ENCODE measurements at places on chromosomes 11 and 22.

GRCh38 chr11:96341211-96342013, 1.6 kb downstream of the MAML2 start:
- ATAC-seq = peak; percentile 70
- peaks cover 64% of the 10 kb centered on the region for H3K4me1 ChIP-seq
- peak overlapping the region; percentile 84 for H3K27ac ChIP-seq
- H3K4me3 ChIP-seq = peak overlapping the region; percentile 99
- H3K27me3 ChIP-seq = no peaks in the 10 kb centered on the region

GRCh38 chr22:24826710-24827285, 20.8 kb downstream of the SGSM1 start:
- no peak overlapping the region for H3K27ac ChIP-seq
- ATAC-seq = no peak
- H3K4me1 ChIP-seq = peaks cover 7% of the 10 kb centered on the region
- H3K4me3 ChIP-seq = no peak overlapping the region

GRCh38 chr11:123452794-123453193, 22.7 kb downstream of the GRAMD1B start:
- no peak overlapping the region for H3K4me3 ChIP-seq
- H3K36me3 ChIP-seq = no peaks in the 10 kb centered on the region
- H3K27ac ChIP-seq = no peak overlapping the region
- H3K27me3 ChIP-seq = peaks cover 8% of the 10 kb centered on the region
- no peaks in the 10 kb centered on the region for H3K4me1 ChIP-seq

DNA sequence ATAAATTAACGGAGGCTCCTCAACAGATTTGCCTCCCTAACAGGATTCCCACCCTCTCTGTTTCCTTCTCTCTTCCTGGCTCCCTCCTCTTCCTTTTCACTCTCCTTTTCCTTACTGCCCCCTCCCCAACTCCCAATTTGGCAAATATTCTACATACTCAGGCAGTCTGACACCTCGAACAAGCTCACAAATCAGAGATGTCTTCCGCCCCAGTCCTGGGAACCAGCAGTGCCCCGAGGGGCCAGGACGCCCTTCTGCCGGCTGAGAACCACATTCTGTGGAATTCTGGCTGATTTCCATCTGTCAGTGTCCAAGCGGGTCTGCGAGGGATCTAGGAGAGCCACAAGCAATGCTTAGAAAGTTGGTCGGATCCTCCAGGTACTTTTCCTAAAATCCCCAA, 94.0 kb downstream of the NTM start:
- peaks cover 17% of the 10 kb centered on the region for H3K27me3 ChIP-seq
- ATAC-seq = no peak
- H3K4me1 ChIP-seq = no peaks in the 10 kb centered on the region
- H3K36me3 ChIP-seq = no peaks in the 10 kb centered on the region

DNA sequence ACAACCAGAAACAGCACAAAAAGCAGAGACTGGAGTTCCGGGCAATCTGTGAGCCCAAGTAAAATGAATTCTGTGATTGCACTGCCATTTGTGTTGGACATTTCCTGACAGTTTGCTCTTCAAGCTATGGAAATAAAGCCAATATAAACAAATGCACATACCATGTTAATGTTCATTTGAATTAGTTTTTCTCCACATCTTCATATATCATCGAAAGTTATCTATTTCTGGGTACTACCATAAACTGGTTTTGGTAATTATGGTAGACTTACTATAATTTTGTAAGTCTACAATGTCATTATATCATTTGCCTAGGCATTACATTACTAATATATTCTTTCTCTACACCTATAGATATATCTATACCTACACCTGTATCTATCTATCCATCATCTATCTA, at the start of gene OR5M11:
OR5M11 (minus strand) TSS at position 101 of the 400 bp plus-strand sequence; CDS start at position 101, 0 bp downstream.
- no peak within 1 kb of the TSS for H3K27ac ChIP-seq
- ATAC-seq = no peak
- H3K27me3 ChIP-seq = no peaks in the 10 kb centered on the region

DNA sequence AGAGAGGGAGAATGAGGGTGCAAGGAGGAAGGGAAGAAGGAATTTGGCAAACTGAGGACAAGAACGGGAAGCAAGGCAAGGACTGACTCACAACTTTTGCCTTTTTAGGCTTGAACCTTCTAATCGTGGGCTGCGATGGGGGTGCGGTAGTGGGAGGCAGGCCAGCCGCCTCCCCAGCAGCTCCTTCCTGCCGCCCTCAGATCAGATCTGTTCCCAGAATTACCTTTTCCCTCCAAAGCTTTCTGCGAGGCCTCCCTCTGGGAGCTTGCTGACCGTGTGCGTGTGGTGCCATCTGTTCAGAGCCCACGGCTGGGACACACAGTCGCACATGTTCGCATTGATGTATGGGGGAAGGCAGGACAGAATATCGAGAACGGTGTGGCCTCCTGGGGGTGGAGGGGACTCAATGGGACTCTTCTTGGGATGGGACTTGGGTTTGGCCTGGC, 86.9 kb upstream of the PARVA start:
- H3K4me1 ChIP-seq = peaks cover 16% of the 10 kb centered on the region
- ATAC-seq = no peak
- H3K4me3 ChIP-seq = no peak overlapping the region
- H3K36me3 ChIP-seq = no peaks in the 10 kb centered on the region
- H3K27me3 ChIP-seq = peaks cover 29% of the 10 kb centered on the region
- no peak overlapping the region for H3K27ac ChIP-seq

DNA sequence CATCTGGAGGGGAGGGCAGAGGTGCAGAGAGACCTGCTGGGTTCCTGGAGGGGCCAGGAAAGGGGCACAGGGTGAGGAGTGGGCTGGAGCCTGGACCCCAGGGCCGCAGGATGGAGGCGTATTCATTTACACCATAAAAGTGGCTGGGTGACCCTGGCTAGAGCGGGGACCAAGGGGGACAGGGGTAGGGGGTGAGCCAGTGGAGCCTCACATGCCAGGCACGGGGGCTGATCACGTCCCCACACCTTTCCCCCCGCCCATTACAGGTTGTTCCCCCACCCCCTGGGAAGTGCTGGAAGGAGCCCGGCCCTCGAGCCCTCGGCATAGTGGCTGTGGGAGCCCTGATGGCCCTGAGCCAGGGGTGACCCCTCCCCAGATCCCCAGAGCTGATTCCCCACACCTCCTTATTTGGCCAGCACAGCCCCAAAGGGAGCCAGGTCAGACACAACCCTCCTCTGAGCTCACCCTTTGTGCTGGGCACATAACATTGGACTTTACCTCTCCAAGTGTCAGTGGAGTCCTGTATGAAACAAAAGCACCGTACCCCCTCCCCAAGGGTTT, 781 bp downstream of the TCIRG1 start:
- H3K27me3 ChIP-seq = no peaks in the 10 kb centered on the region
- peak overlapping the region; percentile 98 for H3K4me3 ChIP-seq
- H3K27ac ChIP-seq = peak overlapping the region; percentile 93
- H3K36me3 ChIP-seq = peaks cover 16% of the 10 kb centered on the region
- peaks cover 39% of the 10 kb centered on the region for H3K4me1 ChIP-seq

DNA sequence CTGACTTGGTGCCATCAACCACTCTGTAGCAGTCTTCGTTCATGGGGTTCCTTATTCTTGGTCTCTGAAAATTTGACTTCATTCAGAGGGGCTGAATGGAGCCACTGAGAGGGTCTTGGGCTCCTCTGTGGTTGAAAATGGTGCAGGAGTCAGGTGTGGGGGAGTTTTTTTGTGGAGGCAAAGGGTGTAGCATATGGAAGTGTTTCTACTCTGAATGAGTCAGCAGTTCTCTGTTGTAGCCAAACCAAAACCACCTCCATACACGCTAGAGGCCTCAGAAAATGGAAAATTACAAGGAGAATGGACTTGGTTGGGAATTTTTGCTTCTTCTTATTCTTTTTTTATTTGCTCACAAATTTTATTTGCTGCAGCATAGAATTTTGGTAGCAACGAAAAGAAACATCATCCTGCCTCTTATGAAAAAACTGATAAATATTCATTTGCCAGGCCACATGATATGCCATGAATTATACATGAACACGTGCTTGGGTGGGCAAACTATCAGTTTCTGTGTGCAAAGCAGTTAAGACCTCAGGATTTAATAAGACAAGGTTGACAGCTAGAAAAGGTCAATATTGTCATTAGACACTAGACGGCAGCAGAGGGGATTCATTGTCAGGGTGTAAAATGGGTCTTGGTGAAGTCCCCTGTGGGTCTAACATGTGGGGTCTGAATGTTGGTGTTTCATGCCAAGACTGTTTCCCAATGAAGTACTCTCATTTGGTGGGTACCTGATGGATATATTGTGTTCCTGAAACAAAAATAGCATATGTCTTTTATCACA, 111.7 kb downstream of the MYO18B start:
- H3K4me3 ChIP-seq = no peak overlapping the region
- ATAC-seq = no peak
- no peak overlapping the region for H3K27ac ChIP-seq
- no peaks in the 10 kb centered on the region for H3K4me1 ChIP-seq
- peaks cover 15% of the 10 kb centered on the region for H3K27me3 ChIP-seq

- no peaks in the 10 kb centered on the region for H3K27me3 ChIP-seq
- no peak overlapping the region for H3K27ac ChIP-seq
- no peak overlapping the region for H3K4me3 ChIP-seq
- H3K4me1 ChIP-seq = no peaks in the 10 kb centered on the region
These were observed 710.3 kb downstream of the KCNA4 start for GRCh38 chr11:29306527-29306926.

- H3K27ac ChIP-seq = no peak overlapping the region
- H3K4me3 ChIP-seq = no peak overlapping the region
- H3K27me3 ChIP-seq = no peaks in the 10 kb centered on the region
- ATAC-seq = no peak
- H3K36me3 ChIP-seq = no peaks in the 10 kb centered on the region
These were observed 107.8 kb downstream of the KIRREL3 start for GRCh38 chr11:126892756-126893155.

GRCh38 chr11:35918716-35919115, 25.1 kb upstream of the LDLRAD3 start:
- no peak overlapping the region for H3K27ac ChIP-seq
- H3K4me1 ChIP-seq = no peaks in the 10 kb centered on the region
- peaks cover 19% of the 10 kb centered on the region for H3K27me3 ChIP-seq

DNA sequence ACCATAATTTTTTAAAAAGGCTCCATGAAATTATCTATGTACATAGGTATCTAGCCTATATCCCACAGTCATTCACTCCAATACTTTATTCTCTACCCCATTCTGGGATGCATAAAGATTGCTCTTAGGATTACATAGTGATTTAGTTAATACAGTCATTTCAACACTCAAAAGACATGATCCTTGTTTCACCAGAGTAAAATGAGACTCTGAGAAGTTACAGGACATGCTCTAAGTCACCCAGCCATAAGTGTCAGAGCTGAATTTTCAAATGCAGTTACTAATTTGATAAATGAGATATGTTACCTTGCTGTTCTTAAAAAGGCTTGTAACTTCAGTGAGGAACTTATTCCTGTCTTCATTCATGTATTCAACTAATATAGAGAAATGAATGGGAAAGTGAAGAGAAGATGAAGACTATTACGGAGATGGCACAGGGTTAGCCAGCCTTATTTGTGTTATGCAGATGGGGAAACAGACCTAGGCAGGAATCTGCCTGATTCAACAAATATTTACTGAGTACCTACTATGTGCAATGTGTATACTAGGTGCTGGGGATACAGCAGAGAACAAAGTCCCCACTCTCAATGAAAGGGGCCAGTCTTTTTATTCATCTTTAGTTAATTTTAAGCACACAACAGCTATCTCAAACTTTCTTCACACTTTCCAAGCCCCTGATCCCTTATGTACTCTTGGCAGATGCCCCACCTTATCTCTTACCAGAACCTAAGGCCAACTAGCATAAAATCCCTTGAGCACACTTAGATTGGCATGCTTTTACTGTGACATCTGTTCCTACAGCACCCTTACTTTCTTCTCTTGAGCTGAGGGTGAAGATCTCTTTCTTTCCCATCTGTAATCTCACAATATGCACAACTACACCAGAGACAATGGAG, 21.6 kb downstream of the MAPK1 start:
- peaks cover 47% of the 10 kb centered on the region for H3K4me1 ChIP-seq
- H3K27ac ChIP-seq = no peak overlapping the region
- ATAC-seq = no peak
- peaks cover 15% of the 10 kb centered on the region for H3K36me3 ChIP-seq
- no peak overlapping the region for H3K4me3 ChIP-seq

DNA sequence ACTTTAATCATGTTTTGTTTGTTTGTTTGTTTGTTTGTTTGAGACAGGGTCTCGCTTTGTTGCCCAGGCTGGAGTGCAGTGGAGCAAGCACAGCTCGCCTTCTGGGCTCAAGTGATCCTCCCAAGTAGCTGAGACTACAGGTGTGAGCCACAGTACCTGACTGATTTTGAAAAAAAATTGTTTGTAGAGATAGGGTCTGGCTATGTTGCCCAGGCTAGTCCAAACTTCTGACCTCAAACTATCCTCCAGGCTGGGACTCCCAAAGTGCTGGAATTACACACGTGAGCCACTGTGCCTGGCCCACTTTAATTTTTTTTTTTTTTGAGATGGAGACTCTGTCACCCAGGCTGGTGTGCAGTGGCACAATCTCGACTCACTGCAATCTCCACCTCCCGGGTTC, 74.8 kb upstream of the CLDN5 start:
- H3K4me3 ChIP-seq = no peak overlapping the region
- H3K27me3 ChIP-seq = no peaks in the 10 kb centered on the region
- no peak overlapping the region for H3K27ac ChIP-seq
- H3K4me1 ChIP-seq = peaks cover 36% of the 10 kb centered on the region
- H3K36me3 ChIP-seq = no peaks in the 10 kb centered on the region

DNA sequence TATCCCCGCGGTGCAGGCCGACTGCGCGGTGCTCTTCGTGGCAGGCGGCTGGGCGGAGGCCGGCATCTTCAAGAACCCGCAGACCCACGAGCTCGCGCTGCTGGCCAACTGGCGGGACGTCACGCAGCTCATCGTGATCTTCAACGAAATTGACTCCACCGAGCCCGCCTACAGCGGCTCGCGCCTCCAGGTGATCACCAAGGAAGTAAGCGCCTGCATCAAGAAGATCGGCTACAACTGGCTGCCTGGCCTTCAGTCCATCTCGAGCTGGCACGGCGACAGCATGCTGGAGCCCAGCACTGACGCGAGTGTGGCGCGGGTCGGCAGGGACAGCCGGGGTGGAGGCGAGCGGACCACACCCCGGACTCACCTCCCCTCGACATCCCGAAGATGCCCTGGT, 53.9 kb upstream of the MTNR1B start:
- no peaks in the 10 kb centered on the region for H3K36me3 ChIP-seq
- H3K27ac ChIP-seq = no peak overlapping the region
- ATAC-seq = no peak
- no peak overlapping the region for H3K4me3 ChIP-seq
- no peaks in the 10 kb centered on the region for H3K4me1 ChIP-seq

- no peak overlapping the region for H3K4me3 ChIP-seq
- no peak overlapping the region for H3K27ac ChIP-seq
- H3K4me1 ChIP-seq = no peaks in the 10 kb centered on the region
- H3K27me3 ChIP-seq = peaks cover 57% of the 10 kb centered on the region
- H3K36me3 ChIP-seq = no peaks in the 10 kb centered on the region
These were observed 49.5 kb downstream of the IGF2 start for GRCh38 chr11:2089536-2090165.

All from stimulated activated memory B cell treated with anti-CD40 and anti-IgM and Interleukin-4, amounts not matched to agents 10 μg/mL and 1 μg/mL and 100 μg/mL, for 72 hours (primary cell).